ENCODE measurements at places on chromosomes 5 and 9. TPM values are rescaled to one million over a fixed set of nuclear protein-coding genes. Genes with fewer than 3 reads are reported as not detected.
A peak's percentile ranks its signal among the peaks of the same experiment; 100 is the strongest.

DNA sequence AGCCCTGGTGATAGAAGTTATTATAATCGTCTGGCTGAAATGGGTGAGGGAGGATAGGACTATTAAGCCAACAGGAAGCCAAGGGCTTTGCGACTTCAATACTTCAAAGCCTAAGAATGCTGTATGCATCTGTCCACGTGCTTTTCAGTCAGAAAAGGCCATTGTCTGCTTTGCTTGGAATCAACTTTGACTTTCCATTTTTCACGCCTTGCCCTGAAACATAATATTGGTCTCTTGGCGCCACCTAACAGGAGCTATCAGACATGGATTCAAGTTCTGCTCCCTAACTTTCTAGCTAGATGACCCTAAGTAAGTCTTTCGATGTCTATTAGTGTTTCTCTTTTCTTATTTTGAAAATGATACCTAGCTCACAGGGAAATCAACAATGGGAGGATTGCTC lies 572.6 kb downstream of the TLR4 start:
- DNase-seq = no peak

- DNase-seq = no peak
These were observed 1.3 kb upstream of the HSPA4 start for GRCh38 chr5:133050521-133050920.

- peak; percentile 67 for DNase-seq
These were observed 739 bp downstream of the CARD9 start for GRCh38 chr9:136372561-136373299.

The NMUR2 gene
- not detected for total RNA-seq

The SLC6A3 gene
- total RNA-seq = not detected
